Left ventricle myocardium superior (tissue), 1 donor: ENCODE measurements at places on chromosomes 2 and 18. TPM values are rescaled to one million over a fixed set of nuclear protein-coding genes. Genes with fewer than 3 reads are reported as not detected.

- no peak for DNase-seq
These were observed 123.1 kb upstream of the ARL4C start for GRCh38 chr2:234620018-234620417.

APCDD1 gene
- total RNA-seq: 24.9 TPM

PRKD3 gene
- 12.8 TPM for total RNA-seq

GRCh38 chr2:26723991-26724750 lies 31.6 kb downstream of the KCNK3 start:
- peak; percentile 76 for DNase-seq

IMPA2 gene
- total RNA-seq: 73.3 TPM

- no peak for DNase-seq
These were observed 17.1 kb downstream of the VSNL1 start for GRCh38 chr2:17557596-17557995.

EGR4 gene
- total RNA-seq: not detected

- DNase-seq: no peak
These were observed 29.6 kb downstream of the TFCP2L1 start for GRCh38 chr2:121255358-121255757.

DNA sequence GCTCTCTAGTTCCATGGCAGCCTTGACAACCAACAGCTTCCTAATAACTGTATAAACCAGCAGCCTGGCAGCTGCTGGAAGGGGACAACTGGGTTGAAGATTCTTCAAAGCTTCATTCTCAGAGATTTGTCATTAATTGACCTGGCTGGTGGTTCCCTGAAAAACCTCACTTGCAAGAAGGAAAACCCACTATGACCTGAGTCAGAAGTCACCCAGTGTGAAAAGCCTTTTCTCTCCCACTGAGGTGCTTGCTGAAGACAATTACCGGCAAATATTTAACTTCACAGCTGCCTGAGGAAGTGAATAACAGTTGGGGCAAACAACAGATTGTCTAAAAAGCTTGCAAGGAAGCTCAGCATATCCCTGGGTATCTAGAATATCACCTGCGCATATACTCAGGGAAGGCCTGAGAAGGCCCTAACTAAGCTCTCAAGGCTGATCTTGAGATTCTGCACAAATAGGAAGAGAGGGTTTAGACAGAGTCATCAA lies 49.9 kb downstream of the CRACDL start:
- no peak for DNase-seq
